Pons (tissue), 1 donor: ENCODE measurements at places on chromosomes 12 and 14.

GRCh38 chr14:96055065-96055752, 16.0 kb downstream of the C14orf132 start:
- no peak for DNase-seq

GRCh38 chr12:15638231-15638630, 151.0 kb downstream of the EPS8 start:
- no peak for DNase-seq

DNA sequence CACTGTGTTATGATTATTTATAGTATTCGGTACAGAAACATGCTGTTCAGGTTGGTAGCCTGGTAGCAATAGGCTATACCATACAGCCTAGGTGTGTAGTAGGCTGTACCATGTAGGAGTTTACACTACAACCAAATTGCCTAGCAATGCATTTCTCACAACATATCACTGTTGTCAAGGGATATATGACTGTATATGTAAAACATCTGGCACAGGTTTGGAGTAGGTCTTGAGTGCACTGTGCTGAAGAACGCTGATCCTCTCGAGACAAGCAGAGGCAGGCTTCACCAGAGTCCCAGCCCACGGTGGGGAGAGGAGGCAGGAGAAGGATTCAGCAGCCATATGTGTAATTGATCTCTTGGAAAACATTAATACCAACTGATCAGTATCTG, 15.0 kb upstream of the TBX5 start:
- no peak for DNase-seq

GRCh38 chr14:25050269-25051150, 563 bp upstream of the STXBP6 start:
- DNase-seq = no peak

DNA sequence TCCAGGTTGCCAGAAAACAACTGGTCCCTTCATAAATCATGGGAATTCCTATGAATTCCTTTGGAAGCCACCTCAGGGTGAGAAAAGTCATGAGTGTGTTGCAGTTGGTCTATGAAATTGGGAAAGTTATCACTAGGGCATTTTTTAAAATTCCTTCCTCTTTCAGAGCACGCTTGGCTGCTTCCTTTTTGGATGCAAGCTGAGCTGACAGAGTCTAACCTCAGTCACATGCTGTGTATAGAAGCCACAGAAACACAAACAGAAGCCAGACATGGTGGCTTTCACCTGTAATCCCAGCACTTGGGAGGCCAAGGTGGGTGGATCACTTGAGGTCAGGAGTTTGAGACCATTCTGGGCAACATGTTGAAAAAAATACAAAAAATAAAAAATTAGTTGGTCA, 21.7 kb upstream of the HELB start:
- no peak for DNase-seq

DNA sequence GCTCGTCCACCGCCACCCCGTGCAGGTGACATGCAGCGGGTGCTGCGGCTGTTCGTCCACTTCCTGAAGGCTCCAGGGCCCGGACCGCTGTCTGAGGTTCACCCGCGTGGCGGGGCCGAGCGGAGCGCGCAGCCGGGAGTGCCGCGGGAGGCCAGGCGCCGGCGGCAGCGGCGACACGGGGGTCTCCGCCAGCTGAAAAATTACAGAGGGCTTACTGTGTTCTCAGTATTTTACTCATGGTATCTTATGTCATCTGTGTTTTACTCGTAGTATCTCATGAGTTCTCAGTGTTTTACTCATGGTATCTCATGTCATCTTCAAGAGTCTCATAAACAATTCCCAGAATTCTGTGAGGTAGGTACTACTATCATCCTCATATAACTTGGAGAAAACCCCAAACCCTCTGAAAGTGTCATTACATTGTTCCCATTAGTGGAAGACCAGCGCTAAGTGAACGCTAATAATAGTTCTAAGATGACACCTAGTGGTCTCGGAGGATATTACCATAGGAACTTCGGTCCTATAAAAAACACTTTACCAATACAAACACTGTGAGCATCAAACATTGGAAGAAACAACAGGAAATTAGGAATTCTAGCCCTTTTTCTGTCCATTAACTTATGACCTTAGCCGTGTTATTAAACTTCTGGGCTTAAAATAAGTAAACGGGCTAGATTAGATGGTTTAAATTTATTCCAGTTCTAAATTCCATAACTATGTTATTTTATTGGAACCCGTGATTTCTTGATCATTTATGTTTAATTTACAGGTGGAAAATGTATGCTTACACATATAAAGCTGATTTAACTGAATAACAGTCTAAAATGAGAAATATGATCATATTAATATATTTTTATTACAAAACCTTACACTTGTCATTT, 32.4 kb downstream of the AK7 start:
- peak; percentile 91 for DNase-seq

DNA sequence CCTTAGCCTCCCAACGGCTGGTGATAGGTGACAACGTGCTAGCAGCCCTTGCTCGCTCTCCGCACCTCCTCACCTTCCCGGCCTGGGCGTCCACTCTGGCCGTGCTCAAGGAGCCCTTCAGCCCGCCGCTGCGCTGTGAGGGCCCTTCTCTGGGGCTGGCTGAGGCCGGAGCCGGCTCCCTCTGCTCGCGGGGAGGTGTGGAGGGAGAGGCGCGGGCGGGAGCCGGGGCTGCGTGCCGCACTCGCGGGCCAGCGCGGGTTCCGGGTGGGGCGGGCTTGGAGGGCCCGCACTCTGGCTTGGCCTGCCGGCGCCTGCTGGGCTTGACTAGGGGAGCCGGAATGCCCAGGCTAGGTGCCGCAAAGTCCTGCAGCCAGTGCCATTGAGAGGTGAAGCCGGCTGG, 131.1 kb downstream of the CCER1 start:
- DNase-seq = no peak

GRCh38 chr14:69288956-69289705, 29.2 kb downstream of the GALNT16 start:
- no peak for DNase-seq
